ENCODE measurements at places on chromosomes 7 and 10.

DNA sequence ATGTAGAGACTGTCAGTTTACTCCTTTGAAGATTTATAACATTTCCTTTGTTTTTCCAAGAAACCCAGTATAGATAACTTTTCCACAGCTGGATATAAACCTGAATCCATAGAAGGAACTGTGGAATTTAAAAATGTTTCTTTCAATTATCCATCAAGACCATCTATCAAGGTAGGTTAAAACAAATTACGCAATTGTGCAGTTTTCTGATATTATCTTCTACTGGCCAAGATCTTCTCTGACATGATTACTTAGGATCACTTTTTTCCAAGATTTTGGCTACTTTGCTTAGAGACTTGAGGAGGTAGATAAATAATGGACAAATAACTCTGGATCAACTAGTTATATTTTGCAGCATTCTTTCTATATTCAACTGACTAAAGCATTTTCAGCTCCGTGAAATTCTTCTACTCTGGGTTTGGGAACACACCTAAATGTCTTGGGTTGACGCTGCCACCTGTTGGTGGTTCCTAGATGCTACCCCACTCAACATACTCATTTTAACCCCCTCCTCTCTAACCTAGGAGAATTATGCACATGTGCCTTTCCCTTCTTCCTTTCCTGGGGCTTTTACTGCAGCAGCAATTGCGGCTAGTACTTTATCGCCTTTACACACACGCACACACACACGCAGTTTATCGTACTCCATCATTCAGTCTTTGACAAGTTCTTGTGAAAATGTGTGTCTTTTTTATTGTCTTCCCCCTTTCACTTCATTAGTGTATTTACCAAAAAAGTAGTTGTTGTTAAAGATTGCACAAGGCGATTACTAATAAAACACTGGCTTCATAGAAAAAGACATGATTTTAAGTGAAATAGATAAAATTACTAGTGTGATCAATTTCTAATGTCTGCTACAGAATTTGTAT, 32.7 kb downstream of the ABCB5 start:
- no peak for DNase-seq

- DNase-seq, result no peak
Measured at GRCh38 chr7:85004402-85004801, 182.5 kb downstream of the SEMA3D start.

- no peak for DNase-seq
Measured at GRCh38 chr7:94012746-94013145, 8.6 kb upstream of the BET1 start.

DNA sequence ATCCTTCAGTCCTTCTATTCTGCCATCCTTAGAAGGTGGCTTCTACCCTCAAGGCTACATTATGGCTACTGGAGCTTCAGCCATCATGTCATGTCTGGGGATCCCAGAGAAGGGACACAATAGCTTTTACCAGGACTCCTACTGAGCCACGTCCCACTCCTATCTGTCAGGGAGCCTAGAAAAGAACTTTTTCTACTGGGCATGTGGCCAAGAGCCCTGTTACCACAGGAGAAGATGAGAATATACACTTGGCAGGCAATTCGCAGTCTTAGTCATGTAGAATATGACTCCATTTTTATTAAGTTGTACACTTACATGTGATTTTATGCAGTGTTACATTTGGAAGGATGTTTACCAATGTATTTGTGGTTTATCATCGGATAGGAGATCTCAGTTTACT, 64.6 kb upstream of the KCNMA1 start:
- DNase-seq, result no peak

DNA sequence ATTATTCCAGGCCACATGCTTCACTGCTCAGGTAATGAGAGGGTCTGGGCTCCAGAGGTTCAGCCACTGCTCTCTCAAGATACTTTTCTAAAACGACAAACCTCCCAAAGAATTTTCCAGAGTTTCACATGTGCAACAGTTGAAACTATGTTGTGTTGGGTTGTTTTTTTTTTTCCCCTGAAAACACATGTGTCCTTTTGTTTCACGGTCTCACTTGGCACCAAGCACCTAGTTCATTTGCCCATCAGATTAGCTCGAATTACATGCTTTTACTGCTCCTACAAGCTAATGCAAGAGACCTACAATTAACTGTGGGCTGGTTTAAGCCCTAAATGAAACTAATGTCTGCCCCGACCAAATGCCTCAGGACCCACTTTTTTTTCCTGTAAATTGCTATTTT, 313.3 kb downstream of the FGFR2 start:
- no peak for DNase-seq

DNA sequence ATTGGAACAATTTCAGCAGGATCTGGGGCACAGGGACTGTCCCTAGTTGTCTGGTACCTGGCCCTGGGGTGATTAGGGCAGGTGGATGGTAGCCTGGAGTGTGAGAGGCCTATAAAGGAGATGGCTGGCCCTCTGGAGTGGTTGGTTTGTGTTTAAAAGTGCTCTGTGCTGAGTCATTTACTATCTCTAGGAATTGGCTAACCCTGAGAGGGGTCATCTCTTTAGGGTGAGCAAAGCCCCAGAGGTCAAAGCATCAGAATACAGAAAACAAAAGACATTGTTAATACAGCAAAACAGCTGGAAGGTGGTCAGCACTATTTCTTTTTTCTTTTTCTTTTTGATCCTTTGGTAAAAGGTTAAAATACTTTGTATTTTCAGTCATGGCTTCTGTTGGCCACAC, 43.4 kb upstream of the BMPER start:
- DNase-seq, result no peak

DNA sequence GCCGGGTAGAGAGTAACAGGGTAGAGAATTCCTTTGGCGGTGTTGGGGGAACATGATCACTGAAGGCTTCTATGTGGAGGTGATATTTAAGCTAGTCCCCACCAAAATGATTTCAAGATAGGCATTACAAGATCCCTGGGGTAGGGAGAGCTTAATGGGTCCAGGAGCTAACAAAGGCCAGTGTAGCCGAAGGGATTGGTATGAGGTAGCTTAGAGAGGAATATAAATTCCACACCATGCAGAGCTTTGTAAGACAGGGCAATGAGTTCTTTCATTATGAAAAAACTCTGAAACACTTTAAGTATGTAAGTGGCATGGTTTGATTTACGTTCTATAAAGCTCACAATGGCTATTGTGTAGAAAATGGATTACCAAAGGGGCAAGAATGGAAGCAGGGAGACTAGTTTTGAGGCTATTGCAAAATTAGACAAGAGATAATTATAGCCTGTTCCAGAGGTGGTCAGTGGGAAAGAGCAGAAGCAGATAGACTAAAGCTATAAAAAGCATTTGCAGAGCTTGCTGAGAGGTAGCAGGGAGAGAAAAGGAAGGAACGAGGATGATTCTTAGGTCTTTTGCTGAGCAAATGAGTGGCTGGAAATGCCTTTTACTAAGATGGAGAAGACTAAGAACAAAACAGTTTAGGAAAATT, 119.7 kb upstream of the SLC25A13 start:
- DNase-seq, result no peak

- DNase-seq, result no peak
Measured at GRCh38 chr10:118203461-118203860, 138.7 kb downstream of the FAM204A start.

DNA sequence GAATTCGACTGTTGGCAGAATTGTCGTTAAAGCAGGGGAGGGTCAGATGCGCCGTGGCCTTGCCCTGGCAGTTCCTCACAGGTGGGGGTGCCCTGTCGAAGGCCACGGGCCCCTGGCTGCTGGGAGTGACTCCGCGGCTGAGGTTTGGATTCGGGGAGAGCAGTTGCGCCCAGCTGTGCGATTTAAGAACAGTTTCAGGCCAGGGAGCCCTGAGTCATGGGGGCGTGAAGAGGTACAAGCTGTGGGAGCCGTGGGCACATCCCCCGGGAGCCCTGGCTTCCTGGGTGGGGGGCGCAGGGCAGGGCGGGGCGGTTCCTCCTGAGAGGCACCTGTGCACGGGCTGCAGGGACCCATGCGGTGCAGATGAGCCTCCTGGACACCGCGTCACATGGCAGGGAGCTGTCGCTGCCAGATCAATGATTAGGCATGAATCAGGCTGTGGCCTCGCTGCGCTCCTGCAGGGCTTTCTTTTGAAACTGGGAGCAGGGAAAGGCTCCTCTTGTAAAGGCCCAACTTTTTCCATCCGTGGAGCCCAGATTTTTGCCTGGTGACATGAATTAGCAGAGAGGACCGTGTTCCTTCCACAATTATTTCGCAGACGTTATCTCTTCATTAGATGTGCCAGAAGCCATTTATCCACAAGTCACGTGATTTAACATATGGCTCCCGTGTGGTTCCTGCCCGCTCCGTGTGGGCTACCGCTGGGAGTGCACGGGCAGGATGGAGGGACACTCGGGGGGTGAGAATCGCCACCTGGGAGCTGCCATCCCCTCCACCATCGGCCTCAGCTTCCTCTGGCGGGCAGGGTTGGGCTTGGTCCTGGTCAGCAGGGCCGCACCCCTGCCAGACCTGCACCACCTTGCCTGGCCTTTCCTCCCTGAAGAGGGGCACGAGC, 918 bp downstream of the PWWP2B start:
- no peak for DNase-seq

- no peak for DNase-seq
Measured at GRCh38 chr10:101749047-101750016, 26.6 kb downstream of the FGF8 start.

DNA sequence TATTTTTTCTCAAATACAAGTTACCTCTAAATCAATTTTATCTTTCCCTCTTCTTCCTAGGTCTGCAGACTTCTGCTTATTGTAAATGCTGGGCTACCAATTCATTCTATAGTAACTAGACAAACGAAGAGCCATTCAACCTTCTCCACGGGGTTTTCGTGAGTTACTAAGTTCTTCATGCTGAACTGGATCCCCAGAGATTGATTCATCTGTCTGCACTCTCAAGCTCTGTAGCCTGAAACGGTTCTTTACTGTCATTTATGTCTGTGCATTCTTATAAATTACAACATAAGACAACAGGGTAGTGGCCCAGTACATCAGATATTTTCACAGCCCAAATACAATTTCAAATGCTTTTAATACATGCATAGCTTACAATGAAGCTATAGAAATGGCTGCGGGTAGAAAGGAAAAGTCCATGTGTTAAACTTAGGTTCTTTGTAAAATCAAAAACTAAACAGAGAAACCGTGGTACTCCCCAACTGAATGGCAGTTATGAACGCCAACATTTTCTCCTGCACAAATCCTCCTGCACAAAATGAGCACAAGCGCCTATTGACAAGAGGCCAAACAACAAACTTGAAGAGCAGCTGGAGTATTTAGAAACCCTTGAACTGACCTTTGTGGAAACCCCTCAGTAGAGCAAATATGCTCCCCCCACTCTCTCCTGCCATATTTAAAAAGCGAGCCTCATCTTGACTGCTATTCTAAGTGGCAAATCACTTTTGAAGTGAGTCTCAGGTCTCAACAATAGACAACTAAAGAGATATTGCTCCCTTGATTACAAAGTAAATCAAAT, 20.7 kb downstream of the LAMB1 start:
- no peak for DNase-seq

DNA sequence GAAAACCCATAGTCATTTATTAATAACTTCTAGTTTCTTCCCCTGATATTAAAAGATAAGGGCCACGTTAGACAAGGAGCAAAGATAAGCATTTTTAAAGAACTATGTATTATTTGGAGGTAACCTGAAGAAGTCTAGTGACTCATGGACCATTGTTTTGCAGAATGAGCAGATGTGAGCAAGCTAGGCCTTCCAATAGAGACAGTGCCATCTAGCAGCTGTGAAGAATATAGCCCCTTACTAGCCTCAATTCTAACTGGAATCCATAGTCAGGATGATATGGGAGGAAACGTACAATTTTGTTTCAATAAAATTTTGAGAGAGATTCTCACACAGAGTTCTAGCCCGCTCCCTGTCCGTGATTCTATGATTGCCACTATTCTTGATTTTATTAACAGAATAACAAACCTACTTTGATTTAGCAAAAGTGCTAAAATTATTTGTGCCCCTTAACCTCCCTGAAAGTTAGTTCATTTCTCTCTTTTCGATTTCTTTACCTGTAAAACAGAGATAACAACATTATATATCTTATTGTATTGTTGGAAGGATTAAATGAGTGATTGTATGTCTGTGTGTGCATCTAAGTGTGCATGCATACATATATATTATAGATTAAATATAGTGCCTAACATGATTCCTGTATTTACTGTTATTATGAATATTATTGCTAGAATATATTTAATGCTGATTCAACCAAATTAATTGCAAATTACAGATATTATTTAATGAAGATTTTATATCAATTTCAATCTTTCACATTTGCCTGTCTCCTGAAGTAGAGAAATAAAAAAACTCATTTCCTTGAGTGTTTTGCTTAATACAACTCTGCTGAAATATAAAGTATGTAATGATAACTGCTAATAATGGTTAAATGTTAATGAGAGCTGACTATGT, 22.7 kb downstream of the FAM237B start:
- no peak for DNase-seq

DNA sequence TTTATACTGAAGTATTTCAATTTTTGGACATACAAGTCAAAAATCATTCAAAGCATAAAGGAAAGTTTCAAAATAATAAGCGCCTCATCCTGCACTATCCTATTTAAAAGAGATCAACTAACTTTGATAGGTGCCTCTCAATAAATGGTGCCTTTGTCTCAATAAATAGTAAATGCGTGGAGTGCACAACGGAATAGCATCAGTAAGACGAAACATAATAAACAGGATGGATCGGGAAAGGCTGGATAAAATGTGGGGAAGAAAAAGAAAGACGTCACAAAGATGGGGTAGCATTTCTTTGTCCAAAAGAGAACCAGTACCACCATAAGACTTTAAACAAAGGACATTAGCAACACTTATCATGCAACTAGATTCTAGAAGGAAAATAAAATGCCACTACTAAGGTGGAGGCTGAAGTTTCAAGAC, 571 bp upstream of the PRKAR2B start:
- DNase-seq, result no peak

- no peak for DNase-seq
Measured at GRCh38 chr7:114534953-114535352, 120.3 kb downstream of the FOXP2 start.

DNA sequence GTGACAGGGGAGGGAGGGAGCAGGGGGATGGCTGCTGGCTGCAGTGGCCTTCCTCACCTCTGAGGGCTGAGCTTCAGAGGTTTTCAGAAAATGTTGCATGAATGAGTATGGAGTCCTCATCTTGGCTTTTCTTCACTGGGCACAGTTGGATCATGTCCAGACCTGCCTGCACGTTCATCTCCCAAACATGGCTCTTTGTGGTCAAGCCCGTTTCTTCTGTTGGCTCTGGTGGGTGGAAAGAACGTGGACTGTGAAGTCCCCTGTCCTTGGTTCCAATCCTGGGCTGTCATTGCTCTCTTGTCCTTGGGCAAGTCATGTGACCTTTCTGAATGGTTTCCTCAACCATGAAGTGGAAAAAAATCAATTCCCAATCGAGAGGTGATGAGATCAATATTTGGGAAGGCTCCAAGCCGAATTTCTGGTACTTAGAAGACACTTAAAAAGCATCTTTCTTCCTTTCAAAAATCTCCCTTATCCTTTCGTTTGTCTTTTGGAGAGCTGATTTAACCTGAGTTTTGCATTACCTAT, 34.5 kb downstream of the TSPAN14 start:
- no peak for DNase-seq

DNA sequence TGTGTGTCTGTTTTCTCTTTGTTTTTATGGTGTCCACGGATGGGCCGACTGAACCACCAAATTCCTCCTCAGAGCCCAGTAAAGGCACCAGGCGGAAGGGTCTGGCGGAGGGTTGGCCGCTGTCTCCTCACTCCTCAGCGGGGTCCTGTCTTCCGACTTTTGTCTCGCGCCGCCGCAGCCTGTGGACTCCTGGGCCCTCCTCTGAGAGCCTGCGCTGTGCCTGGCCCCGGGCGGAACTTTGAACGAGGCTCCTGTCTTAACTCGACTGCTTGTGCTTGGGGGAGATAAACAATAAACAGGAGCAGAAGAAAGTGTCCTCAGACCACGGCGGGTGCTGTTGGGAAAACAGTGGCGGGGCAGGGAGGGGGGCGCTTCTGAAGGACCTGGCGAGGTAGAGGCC, 2.2 kb upstream of the FAM20C start:
- no peak for DNase-seq

Measured in stimulated activated CD8-positive, alpha-beta memory T cell treated with anti-CD3 and anti-CD28 coated beads, Interleukin-7, amount 100 ng/mL, for 24 hours (primary cell).